Stimulated activated CD4-positive, alpha-beta T cell treated with anti-CD3 and anti-CD28 coated beads, Interleukin-1b, Interleukin-23, amount 100 ng/mL, for 4 hours (primary cell): ENCODE measurements at places on chromosomes 11 and 22.

- DNase-seq = no peak
Measured at GRCh38 chr11:121144723-121145122, 43.7 kb downstream of the TECTA start.

DNA sequence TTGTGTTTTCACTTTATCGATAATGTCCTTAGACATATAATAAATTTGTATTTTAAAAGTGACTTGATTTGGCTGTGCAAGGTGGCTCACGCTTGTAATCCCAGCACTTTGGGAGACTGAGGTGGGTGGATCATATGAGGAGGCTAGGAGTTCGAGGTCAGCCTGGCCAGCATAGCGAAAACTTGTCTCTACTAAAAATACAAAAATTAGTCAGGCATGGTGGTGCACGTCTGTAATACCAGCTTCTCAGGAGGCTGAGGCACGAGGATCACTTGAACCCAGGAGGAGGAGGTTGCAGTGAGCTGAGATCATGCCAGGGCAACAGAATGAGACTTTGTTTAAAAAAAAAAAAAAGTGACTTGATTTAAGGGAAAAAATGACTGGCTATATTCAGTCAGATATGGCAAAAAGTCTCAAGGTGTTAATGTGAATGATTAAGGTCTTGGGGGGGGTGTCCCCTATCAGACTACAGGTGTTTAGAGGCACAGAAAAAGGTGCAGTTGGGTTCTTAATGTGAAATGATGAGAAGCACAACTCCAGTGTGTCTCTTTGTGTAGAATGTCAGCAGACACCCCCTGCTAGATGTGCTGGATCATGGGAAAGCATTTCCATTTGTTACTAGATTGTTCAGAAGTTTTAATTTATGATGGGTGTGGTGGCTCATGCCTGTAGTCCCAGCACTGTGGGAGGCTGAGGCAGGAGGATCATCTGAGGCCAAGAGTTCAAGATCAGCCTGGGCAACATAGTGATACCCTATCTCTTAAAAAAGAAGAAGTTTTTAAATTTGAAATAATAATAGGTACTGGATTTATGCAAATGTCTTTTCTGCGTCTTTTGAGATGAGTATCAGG, 17.0 kb downstream of the NEAT1 start:
- no peak for DNase-seq

GRCh38 chr22:42353883-42354727, 78.1 kb downstream of the NFAM1 start:
- no peak for DNase-seq

GRCh38 chr22:23033116-23033905, 37.0 kb upstream of the GNAZ start:
- no peak for DNase-seq

DNA sequence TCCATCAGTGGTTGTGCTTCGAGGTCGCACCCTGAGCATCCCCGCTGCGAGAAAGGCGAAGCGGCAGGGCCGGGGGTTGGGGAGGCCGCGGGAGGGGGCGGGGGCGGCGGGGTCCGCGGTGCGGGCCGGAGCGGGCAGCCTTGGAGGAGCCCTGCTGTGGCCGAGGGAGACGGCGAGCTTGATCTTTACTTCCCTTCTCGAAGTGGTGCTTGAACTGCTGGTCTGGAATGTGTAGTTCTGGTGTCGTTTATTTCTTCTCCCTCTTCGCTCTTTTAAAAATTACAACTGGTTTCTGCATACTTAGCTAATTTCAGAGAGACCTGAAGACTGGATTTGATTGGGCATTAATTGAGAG, 1.1 kb downstream of the APLP2 start:
- DNase-seq = no peak

GRCh38 chr11:65610404-65610803, 3.6 kb downstream of the MAP3K11 start:
- no peak for DNase-seq

- no peak for DNase-seq
Measured at GRCh38 chr22:49866646-49867045, 13.0 kb downstream of the ZBED4 start.

- no peak for DNase-seq
Measured at GRCh38 chr11:12164061-12165014, 53.9 kb downstream of the MICAL2 start.

DNA sequence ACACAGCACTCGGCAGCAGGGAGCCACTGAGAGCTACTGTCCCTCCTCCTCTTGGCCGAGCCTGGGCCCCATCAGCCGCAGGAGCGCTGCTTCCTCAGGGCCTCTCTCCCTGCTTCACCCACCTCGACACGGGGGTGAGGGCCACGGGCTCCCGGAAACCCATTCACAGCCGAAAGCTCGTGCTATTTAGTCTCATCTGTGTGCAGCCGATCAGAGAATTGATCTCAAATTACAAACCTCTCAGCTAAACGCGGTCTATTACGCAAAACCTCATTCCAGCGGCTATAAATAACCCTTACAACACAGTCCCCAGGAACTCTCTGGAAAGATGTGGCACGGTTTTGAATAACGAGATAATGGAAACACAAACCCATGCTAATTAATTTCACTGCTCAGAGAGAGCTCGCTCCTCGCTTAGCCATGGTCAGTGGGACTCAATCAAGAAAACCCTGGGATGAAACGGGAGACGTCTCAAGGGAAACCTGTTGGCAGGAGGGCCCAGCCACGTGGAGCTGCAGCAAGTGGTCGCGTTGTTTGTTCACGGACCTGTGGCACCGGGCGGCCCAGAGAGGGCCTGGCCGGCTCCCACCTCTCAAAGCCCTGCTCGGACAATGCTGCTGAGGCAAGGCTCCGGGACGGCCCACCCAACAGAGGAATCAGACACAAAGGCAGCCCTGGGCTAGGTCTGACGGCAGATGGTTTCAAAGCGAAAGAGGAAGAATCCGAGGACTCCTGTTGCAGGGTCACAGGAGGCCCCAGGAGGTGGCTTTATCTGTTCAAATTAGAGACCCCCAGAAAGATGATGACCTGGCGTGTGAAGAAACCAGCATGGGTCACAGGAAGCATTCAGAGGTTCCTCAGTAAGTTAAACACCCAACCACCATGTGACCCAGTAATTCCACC, 210.5 kb downstream of the CTTN start:
- DNase-seq = no peak
